ENCODE measurements at places on chromosomes 13 and 19. TPM values are rescaled to one million over a fixed set of nuclear protein-coding genes. Genes with fewer than 3 reads are reported as not detected.

- no peak for DNase-seq
Observed at GRCh38 chr13:109724603-109725002, 61.8 kb downstream of the IRS2 start.

DNA sequence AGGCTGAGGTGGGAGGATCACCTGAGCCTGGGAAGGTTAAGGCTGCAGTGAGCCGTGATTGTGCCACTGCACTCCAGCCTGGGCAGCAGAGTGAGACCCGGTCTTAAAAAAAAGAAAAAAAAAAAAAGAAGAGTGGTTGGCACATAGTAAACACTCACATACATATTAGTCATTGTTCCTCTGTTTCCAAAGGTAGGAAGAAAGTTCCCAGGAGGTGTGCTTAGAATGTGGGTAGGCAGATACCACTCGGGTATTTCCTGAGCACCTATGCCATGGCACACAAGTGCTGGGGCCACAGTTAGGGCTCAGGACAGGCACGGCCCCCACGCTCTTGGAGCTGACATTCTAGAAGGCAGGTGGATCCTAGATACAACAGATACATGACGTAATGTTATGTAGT lies 41.4 kb downstream of the SIPA1L3 start:
- DNase-seq = no peak

The BRSK1 gene
- total RNA-seq = 4.5 TPM

The C19orf67 gene
- not detected for total RNA-seq

DNA sequence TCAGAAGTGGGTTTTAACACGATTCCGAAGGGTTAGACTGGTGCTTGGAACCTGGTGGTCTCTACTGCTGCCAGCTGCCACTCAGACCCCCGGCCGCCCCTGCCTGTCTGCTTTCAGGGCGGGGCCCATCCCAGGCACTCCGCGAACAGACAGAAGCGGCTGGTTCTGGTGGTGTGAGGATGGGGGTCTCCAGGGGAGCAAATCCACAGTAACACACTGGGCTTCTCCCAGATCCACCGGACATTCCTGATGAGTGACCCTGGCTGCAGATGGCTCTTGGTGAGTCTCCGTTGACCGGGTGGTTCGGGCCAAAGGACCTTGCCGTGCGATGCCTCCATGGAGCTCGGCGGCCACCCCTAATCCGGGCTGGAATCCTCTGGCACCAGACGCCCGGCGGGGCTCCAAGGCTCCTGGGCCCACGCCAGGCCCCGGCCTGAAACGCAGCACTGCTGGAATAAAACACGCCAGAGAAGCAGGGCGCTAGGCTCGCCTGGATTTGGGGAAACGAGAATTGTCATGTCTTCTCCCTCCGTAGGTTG lies 2.1 kb upstream of the PTBP1 start:
- no peak for DNase-seq

- no peak for DNase-seq
Observed at GRCh38 chr19:53019684-53020083, 6.0 kb downstream of the ERVV-1 start.

The PINLYP gene
- total RNA-seq = 5.9 TPM

GRCh38 chr13:94254737-94255136 lies 224.7 kb downstream of the DCT start:
- no peak for DNase-seq

The ZSCAN22 gene
- 3.0 TPM for total RNA-seq

- no peak for DNase-seq
Observed at GRCh38 chr13:47135800-47136503, 239.1 kb upstream of the HTR2A start.

DNA sequence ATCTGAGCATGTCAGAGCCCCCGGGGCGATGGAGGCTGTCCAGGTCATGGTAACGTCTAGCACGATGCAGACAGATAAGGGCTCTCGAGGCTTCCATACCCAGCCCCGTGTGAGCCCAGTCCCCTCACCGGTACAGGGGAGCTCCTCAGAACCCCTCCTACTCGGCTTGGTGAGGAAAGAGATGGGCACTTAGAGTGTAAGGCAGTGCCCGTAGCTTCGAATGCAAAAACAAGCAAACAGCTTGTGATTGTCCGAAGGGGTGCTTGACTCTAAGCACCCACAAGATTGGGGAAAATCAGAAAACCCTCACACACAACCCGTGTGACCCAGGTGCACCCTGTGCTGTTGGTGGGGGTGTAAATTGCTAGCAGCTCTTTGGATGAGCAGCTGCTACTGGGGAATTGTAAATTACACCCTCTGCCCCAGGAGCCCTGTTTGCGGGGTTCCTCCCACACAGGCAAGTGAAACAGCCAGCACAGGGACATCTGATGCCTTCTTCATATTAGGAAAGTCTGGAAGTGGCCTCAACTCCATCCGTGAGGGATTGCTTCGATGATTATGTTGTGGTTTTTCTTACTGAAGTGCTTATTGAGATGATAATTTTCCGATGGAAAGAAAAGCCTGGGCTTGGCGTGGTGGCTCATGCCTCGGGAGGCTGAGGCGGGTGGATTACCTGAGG lies 918 bp upstream of the PSPN start:
- no peak for DNase-seq

The KLK14 gene
- not detected for total RNA-seq

- DNase-seq = no peak
Observed at GRCh38 chr19:18317961-18318800, 4.7 kb downstream of the LSM4 start.

The MAMSTR gene
- total RNA-seq = 0.99 TPM

The ZNF730 gene
- total RNA-seq = not detected

DNA sequence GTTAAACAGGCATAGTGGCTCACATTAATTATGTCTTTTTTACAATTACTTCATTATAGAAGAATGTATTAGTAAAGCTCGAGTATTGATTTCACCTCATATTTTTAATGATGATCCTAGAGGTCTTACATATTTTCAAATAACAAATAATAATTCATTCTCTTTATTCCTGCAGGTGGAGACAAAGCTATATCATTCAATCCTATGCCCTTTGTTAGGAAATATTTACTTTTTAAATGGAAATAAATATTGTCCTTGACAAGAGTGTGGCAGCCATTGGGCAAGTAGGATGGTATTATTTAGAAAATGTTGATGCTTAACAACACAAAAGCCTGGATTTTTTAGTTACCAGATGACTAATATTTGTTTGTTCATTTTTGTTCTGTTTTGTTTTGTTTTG lies 127.6 kb downstream of the COG6 start:
- DNase-seq = no peak

All from esophagus muscularis mucosa (tissue), 4 donors.